ENCODE measurements at places on chromosomes 3 and 15.

- DNase-seq: no peak
Observed at GRCh38 chr3:61872077-61872706, 310.8 kb downstream of the PTPRG start.

DNA sequence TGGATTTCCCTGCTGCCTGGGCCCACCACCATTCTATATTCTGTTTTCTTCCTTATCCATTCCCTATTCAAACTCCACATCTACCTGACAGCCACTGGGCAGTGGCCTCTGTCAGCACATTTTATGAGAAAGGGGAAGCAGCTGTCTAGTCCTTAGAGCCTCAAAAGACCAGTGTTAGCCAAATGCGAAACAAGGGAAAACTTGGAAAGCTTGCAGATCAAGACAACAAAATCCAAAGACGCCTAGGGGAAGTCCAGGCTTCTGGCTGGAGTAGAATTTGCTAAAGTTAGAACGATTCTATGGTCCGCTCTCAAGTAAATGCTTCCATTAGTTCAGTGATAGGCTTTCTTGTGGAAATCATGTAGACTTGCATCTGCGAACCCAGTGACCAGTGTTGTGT is 39.4 kb upstream of the CHST2 start:
- DNase-seq: no peak

DNA sequence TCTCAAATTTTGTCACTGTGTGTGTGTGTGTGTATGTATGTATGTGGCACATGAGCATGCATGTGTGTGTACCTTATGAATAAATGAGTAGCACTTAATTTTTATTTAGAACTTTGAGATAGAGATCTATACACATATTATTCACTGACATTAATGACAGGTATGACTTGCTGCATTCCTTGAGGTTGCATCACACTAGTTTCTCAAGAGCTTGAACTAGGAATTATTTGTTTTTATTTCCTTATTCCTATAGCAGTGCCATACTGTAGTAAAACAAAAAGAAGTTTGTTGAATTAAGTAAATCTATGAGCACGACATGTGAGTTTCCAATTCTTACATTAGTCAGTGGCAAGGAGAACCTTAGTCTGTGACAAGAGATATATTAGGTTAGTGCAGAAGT is 943.9 kb downstream of the ROBO1 start:
- DNase-seq: no peak

DNA sequence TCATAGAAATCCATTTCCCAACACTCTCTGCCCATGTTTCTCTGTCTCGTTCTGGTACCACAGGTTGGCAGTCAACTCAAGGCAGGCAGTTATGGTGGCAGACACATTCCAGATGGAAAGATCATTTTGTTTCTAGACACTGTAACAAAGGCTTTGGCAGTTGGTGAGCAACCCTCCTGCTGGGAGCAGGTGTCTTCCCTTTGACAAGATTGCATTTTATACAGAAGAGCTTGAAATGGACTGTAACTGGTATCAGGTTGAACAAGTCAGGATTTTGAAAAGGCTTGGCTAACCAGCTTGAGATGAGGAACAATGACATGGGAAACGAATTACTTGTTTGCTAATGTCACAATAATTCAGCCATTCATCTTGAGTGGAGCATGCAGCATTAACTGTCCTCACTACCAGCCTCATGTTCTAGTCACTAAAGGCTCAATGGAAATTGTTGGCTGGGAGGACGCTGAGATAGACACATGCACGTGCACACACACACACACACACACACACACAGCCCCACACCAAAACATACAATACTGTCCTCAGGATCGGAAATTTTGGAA is 170.0 kb downstream of the SEMA6D start:
- DNase-seq: peak; percentile 58

- no peak for DNase-seq
Observed at GRCh38 chr3:187960820-187961219, 193.1 kb upstream of the LPP start.

- DNase-seq: no peak
Observed at GRCh38 chr3:10299679-10300078, 6.9 kb upstream of the GHRL start.

DNA sequence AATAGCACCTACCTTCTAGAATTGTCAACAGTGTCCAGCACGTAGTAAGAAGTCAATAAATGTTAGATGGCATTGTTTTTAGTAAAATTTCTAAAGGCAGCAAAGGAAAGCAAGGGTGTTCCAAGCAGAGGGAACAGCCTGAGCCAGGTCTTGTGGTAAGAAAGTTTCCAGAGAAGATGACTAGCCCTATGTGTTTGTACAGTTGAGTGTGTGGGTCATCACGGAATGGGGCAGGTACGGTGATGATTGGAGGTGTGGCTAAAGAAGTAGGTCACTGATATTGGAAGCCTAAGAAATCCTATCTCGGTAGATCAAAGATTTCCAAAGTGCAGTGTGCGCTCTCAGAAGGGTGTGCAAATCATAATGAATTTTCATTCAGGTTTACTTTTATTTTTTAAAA is 94.2 kb upstream of the BCL6 start:
- DNase-seq: no peak

DNA sequence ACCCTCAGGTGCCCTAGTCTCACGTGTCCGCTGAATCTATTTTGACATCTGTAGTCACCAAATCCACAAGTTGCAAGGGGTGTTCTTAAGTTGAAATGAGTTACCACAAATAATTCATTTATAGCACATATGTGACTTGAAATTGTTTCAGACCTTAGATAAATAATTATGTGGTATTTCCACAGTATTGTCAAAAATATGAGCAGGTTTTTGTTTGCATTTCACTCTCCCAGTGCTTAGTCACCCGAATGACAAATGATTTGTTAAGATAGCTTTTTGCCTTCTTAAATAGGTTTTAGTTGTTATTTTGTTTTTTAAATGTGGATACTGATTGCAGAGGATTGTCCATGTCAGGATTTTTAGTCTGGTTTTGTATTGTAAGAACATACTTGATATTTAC is 2.6 kb downstream of the MFSD1 start:
- DNase-seq: no peak

DNA sequence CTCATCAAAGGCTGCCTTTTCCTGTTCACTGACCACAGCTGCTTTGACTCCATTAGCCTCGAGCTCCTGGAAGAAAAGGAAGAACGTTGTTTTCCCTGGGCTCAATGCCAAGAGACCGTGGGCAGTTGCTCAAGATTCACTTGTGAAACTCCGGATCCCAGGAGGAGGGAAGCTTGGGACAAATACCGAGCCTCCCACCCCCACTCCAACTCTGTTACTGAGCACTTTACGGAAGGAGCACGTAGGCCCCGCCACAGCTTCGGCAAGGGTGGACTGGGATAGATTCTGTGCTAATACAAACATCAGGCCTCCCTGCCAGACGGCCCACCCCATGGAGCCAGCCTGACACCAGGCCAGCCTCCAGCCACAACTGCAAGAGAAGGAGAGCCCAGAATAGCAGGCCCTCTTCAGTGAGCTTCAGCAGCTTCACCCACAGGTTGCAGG is 10.8 kb upstream of the FANCD2 start:
- DNase-seq: no peak

DNA sequence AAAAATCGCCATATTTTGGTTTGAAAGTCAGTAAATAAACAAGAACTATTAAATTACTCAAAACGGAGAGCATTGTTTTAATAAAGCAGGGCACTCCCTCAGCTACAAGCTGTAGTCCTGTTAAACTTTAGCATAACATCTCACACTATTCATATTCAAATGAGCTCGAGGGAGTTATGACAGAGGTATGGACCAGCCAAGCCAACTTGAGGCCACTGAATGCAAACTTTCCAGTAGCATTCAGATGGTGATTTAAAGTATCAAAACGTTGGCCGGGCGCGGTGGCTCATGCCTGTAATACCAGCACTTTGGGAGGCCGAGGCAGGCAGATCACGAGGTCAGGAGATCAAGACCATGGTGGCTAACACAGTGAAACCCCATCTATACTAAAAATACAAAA is 132.9 kb downstream of the GABRB3 start:
- DNase-seq: no peak

DNA sequence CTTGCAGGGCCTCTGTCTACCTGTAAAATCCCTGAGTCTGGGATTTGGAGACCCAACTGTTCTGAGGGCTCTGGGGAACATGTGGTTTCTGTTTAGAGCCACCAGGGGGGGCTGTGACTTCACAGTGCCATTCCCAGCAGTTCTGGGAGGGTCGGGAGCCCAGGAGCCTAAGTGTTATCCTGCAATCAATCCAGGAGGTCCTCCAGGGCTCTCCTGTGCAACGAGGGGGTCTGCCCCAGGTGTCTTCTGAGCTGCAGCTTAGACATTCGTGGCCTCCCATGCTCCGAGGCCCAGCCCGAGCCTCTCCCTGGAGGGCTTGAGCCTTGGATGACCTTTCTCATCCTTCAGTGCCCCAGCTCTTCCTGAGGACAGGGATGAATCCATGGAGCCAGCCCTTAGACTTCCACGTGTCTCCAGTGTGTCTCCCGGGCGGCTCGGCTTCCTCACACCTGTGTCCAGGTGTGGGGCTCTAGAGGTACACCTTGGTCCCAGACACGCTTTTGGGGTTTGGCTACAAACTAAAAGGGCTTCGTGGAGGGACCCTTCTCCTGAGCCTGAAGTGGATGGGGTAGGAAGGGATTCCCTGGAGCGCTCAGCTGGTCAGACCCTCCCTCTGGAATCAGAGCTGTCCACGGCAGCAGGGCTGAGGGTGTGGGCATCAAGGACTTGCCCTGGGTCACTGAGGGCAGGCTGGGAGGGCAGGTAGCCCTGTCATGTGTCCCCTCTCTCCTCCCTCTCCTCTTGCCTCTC is 20.3 kb upstream of the ABTB1 start:
- DNase-seq: peak; percentile 57

- DNase-seq: no peak
Observed at GRCh38 chr3:71786551-71786950, 1.6 kb upstream of the PROK2 start.

- DNase-seq: no peak
Observed at GRCh38 chr3:129950318-129951046, 24.0 kb upstream of the TRH start.

DNA sequence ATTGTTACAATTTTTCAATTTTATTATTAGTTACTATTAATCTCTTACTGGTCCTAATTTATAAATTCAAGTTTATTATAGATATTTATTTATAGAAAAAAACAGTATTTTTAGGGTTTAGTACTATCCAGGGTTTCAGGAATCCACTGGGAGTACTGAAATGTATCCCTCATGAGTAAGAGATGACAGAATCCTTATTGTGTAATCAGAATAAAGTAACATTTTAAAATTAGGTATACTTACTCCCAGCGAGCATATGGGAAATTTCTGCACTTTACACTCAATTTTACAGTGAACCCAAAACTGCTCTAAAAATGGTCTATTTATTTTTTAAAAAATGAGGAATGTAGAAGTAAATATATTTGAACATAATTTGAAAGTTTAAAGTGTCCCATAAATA is 202.7 kb downstream of the CGGBP1 start:
- DNase-seq: no peak

DNA sequence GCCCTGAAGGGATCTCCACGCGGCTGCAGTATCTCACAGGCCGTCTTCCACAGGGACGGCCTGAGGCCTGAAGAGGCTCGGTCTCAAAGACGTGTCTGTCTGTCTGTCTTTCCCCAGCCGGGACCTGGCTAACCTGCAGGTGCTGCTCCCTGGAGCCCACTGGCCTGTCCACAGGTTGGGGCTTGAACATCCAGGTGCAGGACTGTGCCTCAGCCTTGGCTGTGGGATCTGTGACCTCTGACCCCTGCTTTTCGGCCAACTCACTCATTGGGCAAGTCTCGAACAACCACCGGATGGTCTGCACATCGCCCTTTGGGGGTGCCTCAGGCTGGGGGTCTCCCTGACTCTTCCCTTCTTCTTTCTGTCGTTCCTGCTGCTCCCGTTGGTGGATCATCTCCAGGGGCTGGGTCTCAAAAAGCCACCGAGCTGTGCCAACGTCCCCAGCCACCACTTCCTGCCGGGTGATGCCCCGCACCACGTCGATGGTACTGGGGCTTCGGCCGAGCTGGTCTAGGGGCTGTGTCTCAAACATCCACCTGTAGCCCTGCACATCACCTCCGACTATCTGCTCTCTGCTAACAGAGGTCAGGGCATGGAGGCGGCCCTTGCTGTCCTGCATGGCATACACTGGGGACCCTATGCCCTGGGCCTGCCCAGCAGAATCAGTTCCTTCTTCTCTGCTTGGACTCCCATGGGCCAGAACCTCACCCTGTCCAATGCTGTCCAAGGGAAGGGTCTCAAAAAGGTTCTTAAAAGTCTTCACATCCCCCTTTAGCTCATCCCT is 4.8 kb downstream of the XIRP1 start:
- no peak for DNase-seq

DNA sequence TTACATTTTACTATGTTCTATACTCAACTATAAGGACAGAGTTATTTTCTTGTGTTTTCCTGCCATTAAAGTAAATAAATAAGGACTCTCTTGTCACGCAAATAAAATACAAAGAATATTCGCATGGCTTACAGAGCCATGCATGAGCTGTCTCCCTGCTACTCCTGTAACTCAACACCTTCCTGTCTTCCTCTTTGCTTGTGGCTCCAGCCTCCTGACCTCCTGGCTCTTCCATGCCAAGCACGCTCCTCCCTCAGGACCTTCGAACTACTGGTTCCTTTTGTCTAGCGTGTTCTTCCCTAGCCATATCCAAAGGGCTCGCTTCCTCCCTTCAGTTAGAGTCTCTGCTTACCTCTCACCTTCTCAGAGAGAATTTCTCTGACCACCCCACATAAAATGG is 124.3 kb upstream of the TMC3 start:
- DNase-seq: no peak

DNA sequence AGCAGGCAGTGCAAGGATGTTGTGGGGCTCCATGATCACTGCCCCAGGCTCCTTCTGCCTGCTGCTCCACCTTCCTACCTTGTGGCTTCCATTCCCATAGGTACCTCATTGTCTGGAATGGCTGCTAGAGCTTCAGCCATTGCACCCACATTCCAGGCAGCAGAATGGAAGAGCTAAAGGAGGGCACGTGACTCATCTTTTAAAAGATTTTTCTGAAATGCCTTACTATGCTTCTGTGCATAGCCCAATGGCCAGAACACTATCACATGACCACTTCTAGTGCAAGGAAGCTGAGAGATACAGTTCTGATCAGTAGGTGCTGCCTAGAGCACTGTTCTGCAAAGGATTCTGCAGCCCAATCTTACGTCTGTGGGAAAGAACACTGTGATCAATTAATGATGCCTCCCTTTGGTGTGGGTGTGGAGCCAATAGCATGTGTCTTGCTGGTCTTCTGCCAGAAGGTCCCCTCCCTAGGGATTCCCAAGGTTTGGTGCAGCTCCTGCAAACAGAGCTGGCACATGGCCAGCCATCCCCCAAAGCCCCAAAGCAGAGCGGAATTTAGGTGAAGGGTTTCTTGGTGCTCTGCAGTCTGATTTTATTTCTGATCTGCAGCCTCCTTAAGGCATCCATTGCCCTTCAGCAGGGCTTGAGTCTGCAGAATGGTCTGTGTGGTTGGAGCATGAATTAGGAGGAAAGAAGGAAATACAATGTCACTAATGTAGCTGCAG is 34.4 kb downstream of the SPSB4 start:
- peak; percentile 39 for DNase-seq

DNA sequence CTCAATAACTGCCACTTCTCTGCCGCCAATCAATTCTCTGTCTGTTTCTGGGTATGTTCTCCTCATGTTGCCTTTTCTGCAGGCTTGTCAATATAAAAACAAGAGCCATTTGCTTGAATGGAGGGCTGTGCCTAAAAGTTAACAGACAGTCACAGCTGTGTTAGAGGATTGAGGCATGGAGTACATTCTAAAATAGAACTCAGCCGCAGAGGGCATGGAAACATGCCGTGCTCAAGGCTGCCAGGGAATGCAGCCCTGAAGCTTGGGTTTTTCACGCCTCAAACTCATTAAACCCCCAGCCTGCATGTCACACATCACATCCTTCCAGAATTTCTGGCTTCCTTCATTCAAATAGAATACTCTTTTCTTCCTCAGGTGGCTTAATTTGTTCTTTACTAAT is 166.6 kb downstream of the TPRG1 start:
- DNase-seq: no peak

Measured in NCI-H2171 (cell line).